ENCODE measurements at places on chromosomes 12 and 14. TPM values are rescaled to one million over a fixed set of nuclear protein-coding genes. Genes with fewer than 3 reads are reported as not detected.

DNA sequence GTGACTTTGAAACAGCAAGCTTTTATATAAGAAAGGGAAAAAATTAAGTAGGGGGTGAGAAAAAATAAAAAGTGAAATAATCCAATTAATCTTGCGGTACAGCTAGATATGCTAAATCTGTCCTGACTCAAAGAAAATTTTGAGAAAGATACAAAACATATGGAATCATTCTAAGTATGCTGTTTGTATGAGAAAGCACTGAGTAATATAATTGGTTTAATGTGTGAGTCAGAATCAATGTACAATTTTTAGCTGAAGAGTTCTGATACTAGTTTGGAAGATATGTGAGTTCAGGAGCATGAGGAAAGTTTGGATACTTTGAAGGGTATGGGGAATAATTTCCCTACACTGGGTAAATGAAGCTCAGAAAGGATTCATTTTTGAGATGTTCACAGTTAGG lies 190.9 kb upstream of the RASSF8 start:
- no peak for DNase-seq

- DNase-seq = no peak
Observed at GRCh38 chr12:128932521-128932920, 79.2 kb downstream of the GLT1D1 start.

DNA sequence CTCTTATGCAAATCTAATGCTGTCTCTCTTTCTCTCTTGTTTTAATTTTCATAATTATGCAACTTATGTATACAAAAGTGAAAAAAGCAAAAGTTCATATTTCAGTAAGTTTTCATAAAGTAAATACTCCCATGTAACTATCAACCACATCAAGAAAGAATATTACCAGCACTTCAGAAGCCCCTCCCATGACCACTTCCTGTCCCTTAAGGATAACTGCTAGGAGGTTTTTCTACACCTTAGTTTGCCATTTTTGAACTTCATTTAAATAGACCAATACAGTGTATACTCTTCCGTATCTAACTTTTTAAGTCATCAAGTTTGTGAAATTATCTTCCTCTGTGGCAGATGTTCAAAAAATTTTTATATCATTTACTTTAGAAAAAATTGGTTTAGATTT lies 547 bp upstream of the OR4K15 start:
- DNase-seq = no peak

AHNAK2 gene
- 121 TPM for total RNA-seq

C12orf60 gene
- total RNA-seq = 4.9 TPM

- no peak for DNase-seq
Observed at GRCh38 chr14:80844872-80845271, 96.7 kb downstream of the CEP128 start.

Data from kidney epithelial cell (primary cell).